ENCODE measurements at places on chromosomes 3 and 15. TPM values are rescaled to one million over a fixed set of nuclear protein-coding genes. Genes with fewer than 3 reads are reported as not detected.

The CEMIP gene
- total RNA-seq, result not detected

The CHL1 gene
- total RNA-seq, result not detected

The DGKG gene
- 0.39 TPM for total RNA-seq

The KNG1 gene
- total RNA-seq, result not detected

The ACSBG1 gene
- not detected for total RNA-seq

The TRIM42 gene
- not detected for total RNA-seq

The RTP4 gene
- 1.7 TPM for total RNA-seq

The BRPF1 gene
- total RNA-seq, result 25.0 TPM

The PP2D1 gene
- total RNA-seq, result not detected

The LRRIQ4 gene
- not detected for total RNA-seq

The IP6K1 gene
- total RNA-seq, result 28.8 TPM

The SEMA3G gene
- total RNA-seq, result 0.10 TPM

The FGF7 gene
- not detected for total RNA-seq

The SLC30A4 gene
- total RNA-seq, result 1.5 TPM

The EFCC1 gene
- total RNA-seq, result 0.12 TPM

The PDE8A gene
- 20.8 TPM for total RNA-seq

The CPNE9 gene
- not detected for total RNA-seq

The THBS1 gene
- 0.93 TPM for total RNA-seq

The DUOXA2 gene
- not detected for total RNA-seq

The ABI3BP gene
- total RNA-seq, result not detected

The ADAMTSL3 gene
- total RNA-seq, result not detected

The GUCA1C gene
- not detected for total RNA-seq

The P2RY13 gene
- not detected for total RNA-seq

The SCN11A gene
- 0.05 TPM for total RNA-seq

The ADAMTS17 gene
- 1.2 TPM for total RNA-seq

The PLAAT1 gene
- 0.39 TPM for total RNA-seq

The MUSTN1 gene
- not detected for total RNA-seq

The SPTSSB gene
- not detected for total RNA-seq

The NR2E3 gene
- total RNA-seq, result not detected

The FAM162A gene
- 102 TPM for total RNA-seq

The ARRDC4 gene
- total RNA-seq, result 0.24 TPM

The WDR82 gene
- 111 TPM for total RNA-seq

The THAP10 gene
- 0.51 TPM for total RNA-seq

The SCAANT1 gene
- not detected for total RNA-seq

The HHLA2 gene
- 1.6 TPM for total RNA-seq

The MYL3 gene
- total RNA-seq, result not detected

The GRAMD2A gene
- not detected for total RNA-seq

The THRB gene
- total RNA-seq, result not detected

The CTXN2 gene
- total RNA-seq, result not detected

The PPP2R3A gene
- 0.17 TPM for total RNA-seq

The IMPG2 gene
- total RNA-seq, result 0.12 TPM

The VWA5B2 gene
- not detected for total RNA-seq

The NR1I2 gene
- 0.36 TPM for total RNA-seq

The DNAH12 gene
- not detected for total RNA-seq

The INKA1 gene
- 1.0 TPM for total RNA-seq

The STXBP5L gene
- total RNA-seq, result not detected

The C3orf49 gene
- not detected for total RNA-seq

The CYP8B1 gene
- not detected for total RNA-seq

The BOC gene
- total RNA-seq, result not detected

The LYZL4 gene
- not detected for total RNA-seq

The CLSTN2 gene
- not detected for total RNA-seq

The FETUB gene
- not detected for total RNA-seq

The SLC27A2 gene
- 24.3 TPM for total RNA-seq

The KBTBD13 gene
- not detected for total RNA-seq

The ALDH1L1 gene
- not detected for total RNA-seq

The P2RY1 gene
- 0.17 TPM for total RNA-seq

The SAMMSON gene
- total RNA-seq, result not detected

The TMEM212 gene
- total RNA-seq, result not detected

The C2CD4B gene
- 1.5 TPM for total RNA-seq
